ENCODE measurements at places on chromosomes 11 and 22.

DNA sequence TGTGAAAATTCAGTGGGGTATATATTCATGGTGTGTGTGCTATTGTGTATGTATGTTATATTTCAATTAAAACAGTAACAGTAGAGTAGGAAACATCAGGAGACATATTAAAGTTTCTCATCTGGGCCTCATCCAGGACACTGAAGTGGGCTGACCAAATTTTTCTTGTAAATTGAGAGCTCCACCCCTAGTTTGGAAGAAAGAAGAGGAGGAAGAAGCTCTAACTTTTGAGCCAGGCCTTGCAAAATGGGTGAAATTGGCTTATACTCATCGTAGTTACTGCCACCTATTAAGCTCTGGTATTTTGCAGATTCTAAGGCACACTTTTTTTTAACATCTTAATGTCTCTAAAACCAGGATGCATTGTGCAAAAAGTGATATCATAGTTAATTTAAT, 33.7 kb downstream of the TSPAN18 start:
- DNase-seq = no peak

DNA sequence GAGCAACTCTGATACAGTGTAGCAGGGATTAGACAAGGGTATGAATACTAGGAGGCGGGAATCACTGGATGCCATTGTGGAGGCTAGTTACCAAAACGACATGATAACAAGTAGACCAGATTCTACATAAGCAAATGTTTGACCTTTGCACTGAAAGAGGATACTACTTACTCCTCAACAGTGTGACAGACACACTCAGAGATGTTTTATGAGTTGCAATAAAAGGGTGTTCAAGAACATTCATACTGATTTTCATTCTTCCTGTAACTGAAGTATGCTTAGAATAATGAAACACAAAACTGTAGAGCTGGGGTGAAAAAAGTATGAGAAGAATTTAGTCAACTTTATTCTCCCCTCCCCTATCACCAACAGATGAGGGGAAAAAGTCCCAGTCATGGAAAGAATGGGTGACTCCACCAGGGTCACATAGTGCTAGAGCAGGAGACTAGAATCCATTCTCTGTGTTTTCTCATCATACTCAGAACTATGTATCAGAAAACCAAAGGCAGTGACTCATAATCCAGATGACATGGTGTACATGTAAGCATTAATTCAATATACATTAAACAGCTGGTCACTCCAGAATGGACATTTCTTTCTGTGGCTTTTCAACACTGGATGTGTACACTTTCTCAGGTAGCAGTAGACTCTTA, 32.8 kb downstream of the ARHGAP20 start:
- no peak for DNase-seq

GRCh38 chr22:43233529-43233928, 46.6 kb upstream of the TTLL12 start:
- DNase-seq = no peak

- no peak for DNase-seq
Observed at GRCh38 chr11:60570970-60571369, 55.8 kb downstream of the MS4A13 start.

- no peak for DNase-seq
Observed at GRCh38 chr11:19873730-19874129, 161.1 kb downstream of the NAV2 start.

DNA sequence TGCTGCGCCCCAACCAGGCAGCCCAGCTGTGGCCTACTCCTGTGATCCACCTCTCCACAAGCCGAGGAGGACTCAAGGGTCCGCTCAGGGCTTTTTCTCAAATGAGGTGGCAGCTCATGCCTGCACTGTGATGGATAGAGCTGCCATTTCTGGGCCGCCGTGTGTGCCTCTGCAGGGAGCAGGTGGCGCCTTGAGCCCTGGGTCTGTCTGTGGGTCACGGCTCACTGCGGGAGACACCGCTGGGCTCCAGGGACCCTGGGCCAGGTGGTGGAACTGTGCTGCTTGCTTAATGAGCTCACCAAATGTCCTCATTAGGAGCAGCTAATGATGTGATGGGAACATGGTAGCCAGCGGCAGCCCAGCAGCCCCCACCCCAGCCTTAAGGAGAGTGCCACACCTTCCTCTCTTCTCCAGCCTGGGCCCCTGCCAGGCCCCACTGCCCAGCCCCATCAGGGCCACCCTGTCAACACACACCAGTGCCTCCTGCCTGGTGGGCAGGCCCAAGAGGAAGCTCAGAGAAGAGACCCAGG, 50.8 kb downstream of the DHCR7 start:
- no peak for DNase-seq

DNA sequence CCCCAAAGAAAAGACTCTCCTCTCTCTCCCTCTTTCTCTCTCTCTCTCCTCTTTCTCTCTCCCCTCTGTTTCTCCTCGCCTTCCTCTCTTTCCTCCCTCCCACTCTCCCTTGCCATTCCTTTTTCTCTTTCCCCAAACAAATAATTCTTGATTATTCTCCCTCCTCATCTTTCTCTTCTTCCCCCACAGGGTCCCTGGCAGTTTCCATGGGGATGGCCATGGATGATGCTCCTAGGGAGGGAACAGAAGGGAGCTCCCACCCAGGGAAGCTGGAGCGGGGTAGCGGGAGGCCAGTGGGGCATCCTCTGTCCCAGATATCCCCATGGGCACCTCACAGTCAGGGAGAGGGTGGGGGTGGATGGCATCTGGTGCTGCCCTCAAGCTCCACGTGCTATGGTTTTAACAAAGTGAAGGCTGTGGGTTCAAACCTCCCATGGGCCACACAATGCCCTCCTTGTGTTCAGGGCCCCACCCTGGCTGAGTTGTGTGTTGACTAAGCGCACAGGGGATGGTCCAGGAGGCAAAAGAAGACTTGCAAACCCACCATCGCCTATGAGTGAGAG, 266.4 kb downstream of the BUD13 start:
- no peak for DNase-seq

- DNase-seq = no peak
Observed at GRCh38 chr22:48886604-48887393, 940.9 kb downstream of the BRD1 start.

DNA sequence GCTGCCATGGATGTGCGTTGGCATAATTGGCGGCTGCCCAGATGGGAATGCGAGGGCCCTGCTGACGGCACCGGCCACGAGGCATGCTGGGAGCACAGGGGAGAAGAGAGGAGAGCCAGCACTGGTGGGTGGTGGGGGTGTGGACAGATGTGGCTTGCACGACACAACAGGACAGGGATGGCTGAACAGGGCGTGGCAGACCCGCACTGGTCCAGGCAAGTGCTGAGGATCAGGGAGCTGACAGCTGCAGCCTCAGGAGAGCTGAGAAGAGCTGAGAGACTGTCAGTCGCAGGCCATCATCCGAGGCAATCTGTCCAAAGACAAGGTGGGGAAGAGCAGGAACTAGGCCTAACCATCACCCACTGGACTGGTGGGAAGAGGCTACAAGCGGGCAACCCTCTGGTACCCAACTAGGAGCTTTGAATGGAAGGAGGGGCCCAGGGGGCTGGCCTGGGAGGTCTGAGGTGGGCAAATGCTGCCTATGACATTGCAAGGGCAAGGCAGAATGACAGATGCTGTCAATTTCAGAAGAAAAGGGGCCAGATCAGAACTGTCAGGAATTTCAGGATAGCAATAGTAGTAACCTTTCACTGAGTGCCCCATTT, 2.4 kb downstream of the GNB1L start:
- DNase-seq = no peak

DNA sequence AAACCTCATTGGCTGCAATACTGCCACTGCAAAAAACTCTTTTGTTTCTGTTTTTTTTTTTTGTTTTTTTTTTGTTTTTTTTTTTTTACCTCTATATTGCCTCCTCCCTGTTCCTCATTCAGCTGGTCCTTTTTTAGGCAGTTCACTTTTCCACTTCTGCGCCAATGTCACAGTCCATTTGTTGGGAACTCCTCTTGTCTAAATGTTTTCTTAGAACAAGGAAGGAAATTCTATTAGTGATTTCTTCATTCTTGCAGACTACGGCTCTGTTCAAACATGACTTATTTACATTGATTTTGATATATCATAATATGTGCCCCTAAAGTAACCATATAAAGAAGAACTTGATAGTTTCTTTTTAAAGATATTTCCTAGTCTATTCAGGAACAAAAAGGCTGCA, 2.9 kb downstream of the FAM118B start:
- no peak for DNase-seq

DNA sequence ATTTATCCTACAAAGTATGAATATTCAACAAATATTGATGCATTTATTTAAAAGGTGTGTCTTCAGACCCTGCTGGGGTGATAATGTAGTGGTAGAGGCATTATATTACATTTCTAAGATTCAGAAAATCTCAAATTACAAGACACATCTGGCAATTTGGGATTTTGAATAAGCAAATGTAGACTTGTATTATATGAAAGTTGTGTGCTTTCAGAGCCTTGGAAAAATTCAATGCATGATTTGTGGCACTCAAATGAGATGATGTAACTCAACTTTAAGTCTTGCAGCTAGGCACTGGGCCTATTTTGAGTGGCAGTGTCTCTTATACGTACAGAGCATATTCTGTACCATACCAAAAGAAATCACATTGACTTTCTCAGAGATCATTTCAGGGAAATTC, 214.4 kb downstream of the ETS1 start:
- DNase-seq = no peak

- DNase-seq = no peak
Observed at GRCh38 chr11:1556278-1556902, 15.7 kb downstream of the DUSP8 start.

DNA sequence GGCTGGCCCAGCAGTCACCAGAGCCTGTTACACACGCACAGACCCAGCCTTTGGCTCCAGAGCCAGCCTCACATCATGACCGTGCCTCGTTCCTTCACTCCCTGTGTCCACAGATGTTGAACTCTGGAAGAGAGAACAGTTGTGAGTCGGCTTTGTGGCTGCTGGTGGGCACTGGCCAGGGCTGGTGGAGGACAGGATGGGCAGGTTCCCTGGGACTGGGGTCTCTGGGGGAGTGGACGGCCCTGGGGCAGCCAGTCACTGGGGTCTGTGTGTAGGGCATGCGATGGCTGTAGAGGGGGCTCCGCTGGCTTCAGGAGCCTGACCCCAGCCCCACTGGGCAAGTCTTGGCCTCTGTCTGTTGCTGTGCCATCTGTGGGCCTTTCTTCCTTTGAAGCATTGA, 1070.1 kb downstream of the BRD1 start:
- DNase-seq = no peak

DNA sequence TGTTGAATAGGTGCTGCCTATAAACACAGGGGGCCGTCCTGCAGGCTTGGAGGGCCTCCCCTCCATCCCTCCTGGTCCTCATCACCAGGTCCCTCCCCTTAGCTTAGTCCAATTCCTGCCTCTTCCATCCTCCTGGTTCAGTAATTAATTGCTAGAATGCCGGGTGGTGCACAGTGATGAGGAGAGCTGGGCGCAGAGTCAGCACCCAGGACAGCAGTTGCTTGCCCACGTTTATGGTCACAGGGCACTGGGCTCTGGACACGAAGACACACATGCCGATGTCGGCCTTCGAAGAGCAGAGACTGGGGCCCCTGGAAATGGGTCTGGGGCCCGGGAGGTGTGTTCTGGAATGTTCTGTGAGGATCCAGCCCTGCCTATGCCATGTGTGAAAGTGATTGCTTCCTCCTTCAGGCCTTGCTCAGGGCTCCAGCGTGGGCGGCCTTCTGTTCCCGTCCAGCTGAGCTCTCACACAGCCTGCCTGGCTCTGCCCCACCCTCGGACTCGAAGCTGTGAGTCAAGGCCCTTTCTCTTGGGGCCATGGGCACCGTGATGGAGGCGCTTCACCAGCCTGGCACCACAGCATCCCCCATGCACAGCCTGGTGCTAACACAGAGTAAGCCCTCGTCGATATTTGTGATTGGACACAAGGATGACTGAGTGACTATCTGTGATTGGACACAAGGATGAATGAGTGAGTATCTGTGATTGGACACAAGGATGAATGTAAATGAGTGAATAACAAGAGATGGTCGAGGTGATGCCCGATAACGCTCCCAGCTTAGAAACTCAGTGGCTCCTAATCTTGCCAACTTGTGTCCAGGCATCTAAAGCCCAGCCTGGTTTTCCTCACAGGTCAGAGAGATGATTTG, 884.7 kb downstream of the BRD1 start:
- no peak for DNase-seq

DNA sequence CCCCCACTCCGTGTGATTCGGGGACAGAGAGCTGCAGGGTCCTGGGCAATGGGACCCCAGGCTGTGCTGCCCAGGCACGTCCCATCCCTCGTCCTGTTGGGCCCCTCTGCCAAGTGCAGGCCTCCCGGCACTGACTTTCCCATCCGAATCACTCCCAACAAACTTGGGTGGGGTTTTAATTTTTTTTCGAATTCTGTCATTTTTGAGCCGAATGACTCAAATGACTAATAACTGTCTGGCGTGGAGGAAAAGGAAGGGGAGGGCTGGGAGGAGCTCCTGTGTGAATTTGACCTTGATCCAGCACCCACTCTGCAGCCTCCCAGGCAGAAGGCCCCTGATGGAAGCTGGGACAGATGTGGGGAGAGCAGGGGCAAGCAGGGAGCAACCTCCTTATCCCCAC, 1173.2 kb downstream of the BRD1 start:
- peak; percentile 80 for DNase-seq

DNA sequence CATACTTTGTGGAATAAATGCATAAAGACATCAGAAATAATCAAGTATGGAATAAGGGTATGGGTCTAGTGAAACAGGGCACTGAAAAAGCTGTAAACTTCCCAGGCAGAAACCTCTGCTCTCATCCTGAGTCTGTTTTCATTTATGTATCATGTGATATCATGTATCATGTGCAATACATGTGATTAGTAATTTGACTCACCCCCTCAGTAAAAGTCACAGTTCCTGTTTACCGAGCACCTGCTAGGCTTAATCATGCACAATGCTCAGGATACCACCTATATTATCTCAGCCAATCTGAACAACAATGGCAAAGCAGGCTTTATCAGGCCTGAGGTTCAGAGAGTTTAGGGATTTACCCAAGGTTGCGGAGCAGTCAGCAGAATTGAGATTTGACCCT, 250.6 kb upstream of the TENM4 start:
- DNase-seq = no peak

DNA sequence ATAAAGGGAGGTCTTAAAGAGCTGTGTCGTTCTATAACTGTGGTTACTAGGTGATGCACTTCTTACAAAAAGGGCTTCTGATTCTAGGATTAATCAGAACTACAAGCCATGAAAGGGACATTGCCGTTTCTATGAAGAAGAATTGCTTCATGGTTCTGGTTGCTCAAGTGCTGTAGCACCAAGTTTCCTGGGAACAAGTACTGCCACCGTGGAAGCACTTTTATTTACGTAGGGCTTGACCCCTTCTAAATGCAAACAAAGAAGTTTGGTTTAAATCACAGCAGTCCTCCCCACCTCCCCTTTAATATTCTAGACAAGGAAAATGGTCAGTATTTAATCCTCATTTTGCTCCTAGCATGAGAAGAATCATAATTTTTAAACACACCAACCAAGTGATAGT, 9.8 kb downstream of the YAP1 start:
- DNase-seq = no peak
